Common myeloid progenitor, CD34-positive (primary cell): ENCODE measurements at places on chromosomes 16 and 17.

- no peak for DNase-seq
Measured at GRCh38 chr16:79263425-79263824, 337.1 kb downstream of the MAF start.

- no peak for DNase-seq
Measured at GRCh38 chr17:57068222-57068658, 16.8 kb upstream of the AKAP1 start.

DNA sequence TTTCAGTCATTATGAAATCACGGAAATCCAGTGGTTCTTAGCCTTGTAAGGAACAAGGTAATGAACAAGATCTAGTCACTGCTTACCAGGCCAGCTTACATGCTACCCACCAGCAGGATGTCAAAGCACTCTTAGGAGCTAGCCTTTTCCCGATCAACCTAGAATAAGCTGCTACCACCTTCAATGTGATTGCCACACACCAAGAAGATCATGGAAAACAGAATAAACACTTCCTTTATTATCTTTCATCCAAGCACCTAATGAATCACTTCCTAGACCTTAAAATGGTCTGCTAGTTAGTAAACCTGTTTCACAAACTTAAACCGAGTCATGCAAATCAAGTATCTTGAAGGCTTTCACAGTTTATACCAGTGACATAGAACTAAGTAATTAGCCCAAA, 5.0 kb downstream of the BBS2 start:
- no peak for DNase-seq

DNA sequence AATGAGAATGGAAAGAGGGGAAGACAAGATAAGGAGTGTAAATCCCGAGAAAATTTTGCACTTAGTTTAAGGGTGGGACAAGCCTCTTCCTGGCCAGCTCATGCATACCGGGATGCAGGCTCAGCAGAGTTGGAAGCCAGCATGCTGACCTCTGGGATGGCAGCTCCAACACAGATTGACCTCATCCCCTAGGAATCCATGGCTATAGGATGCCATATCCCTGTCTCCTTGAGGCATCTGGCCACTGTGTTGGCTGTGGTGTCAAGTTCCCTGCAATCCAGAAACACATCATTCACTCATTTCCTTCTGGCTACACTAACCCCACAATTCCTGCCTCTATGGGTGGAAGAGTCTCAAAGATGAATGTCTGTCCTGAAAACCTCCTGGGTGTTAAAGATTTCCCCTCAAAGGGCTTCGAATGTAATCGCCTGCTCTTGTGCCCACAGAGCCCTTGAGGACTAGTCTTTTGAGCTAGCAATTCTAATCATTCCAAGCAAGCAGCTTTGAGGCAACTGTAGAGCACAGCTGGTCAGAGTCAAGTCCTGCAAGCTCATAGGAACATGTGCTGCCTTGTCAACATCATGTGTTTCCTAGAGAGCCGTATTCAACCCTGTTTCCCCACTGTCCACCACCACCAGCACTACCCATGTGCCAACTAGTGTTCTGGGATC, 141.4 kb downstream of the PMP22 start:
- DNase-seq, result no peak

DNA sequence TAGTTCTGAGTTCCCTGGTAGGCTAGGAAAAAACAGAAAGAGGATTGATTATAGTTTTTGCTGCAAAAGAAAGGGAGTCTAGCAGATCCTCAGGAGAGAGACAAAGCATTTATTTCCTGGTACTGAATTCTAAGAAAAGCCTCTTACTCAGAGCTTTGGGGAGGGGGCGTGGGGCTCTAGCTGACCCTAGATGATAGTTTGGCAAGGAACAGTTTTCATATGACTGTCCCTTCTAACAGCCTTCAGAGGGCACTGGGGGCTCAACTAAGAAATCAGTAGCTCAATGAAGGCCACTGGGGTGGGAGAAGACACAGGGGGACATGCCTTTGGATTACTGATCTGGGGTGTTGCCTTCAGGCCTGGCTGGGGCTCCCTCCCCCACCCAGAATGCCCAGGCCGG, 4.0 kb downstream of the CA7 start:
- DNase-seq, result no peak

DNA sequence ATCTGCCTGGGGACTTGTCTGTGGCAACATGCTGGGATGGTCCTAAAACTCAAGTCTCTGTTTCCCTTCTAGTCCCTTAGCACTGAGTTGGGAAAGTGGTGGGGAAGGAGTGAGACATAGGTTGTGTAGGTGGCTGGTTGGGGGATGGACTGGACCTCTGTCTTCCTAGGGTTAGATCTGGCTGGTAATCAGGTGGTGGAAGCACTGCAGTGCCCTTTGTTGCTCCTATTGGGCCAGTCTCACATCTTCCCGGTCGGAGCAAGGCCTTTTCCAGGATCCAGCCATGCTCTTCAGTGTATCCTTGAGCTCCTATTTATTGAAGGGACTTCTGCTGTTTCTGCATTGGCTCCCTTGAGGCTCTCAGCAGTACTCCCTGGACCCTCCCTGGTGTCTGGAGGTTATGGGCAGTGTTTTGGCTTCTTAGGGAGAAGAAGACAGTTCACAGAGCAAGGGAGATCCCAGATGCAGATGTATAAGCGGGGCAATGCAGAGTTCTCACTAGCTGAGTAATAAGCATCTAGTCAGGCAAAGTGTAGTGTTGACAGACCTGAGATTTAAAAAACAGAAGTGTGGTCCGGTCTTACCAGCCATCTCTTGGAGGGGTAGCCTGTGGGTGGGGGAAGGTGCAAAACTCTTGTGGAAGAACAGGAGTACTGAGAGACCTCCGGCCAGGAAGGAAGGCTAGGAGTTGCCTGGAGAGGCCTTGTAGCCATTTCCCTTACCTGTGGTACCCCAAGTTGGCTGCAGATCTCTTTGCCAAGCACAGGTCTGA, 1.3 kb upstream of the NUTF2 start:
- no peak for DNase-seq

DNA sequence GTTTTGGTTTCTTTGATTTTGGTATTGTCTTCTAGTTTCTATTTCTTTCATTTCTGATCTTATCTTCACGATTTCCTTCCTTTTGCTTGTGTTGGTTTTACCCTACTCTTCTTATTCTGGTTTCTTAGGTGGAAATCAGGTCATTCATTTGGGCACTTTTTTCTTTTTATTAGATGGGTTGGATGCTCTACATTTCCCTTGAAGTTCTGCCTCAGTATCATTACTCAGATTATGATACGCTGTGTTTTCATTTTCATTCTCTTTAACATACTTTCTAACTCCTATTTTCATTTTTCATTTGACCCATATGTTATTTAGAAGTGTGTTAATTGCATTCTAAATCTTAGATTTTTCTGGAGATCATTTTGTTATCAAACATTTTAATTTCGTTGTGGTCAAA, 108.6 kb downstream of the IRF8 start:
- DNase-seq, result no peak

DNA sequence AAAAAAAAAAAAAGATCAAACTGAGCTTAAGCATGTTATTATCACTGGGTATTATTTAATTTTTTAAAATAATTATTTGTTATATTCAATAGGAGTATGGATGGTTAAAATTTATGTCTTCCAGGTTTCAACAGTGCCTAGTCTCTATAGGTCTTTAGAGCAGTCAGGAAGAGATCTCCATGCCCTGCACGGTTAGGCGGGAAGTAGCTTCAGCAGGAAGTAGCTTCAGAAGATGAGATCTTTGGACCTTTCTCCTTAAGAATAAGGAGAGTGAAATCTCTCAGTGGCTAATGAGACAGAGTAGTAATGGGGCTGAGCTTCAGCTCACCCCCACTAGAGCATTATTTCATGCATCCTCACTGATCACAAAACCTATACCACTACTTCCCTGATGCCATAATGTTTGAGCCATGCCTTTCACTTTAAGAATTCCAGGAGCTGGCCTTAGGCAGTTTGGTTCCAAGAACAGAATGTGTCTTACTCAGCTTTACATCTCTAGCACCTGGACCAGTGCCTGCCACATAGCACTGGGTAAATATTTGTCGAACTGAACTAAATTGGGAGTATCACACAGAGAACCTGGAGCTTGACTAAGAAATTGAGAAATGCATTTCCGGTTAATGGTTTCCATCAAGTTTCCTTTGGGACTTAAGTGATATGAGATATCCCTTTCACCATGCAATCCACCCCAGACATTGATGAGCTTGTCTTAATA, 43.5 kb downstream of the SCPEP1 start:
- DNase-seq, result no peak

DNA sequence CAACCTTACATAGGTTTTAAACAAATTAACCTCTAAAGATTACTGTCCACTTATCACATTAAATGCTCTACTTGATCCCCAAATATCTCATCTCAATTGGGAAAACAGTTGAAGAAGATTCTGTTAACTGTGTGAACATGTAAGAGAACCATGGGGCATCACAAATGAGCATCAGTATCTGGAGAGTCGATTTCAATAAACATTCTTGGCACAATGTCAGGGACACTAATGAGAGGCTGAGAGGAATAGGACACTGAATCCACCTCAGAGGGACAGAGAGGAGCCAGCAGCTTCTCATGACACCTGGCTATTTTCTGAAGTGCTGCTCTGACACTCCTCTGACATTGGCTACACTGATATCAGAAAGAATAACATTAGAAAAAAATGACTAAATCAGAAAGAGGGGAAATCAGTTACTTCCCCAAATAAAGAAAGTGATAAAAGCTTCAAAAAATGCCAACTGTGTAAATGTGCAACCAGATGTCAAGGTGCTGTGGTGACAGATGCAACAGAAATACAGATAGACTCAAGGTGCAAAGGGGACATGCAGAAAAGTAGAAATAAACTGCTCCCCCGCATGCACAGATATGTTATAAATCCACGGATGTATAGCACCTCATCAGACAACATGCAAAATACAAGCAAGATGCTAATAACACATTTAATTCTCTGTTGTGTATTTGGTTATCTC, 67.4 kb downstream of the SNX11 start:
- DNase-seq, result no peak

GRCh38 chr17:64983708-64984107, 64.4 kb upstream of the LRRC37A3 start:
- no peak for DNase-seq

DNA sequence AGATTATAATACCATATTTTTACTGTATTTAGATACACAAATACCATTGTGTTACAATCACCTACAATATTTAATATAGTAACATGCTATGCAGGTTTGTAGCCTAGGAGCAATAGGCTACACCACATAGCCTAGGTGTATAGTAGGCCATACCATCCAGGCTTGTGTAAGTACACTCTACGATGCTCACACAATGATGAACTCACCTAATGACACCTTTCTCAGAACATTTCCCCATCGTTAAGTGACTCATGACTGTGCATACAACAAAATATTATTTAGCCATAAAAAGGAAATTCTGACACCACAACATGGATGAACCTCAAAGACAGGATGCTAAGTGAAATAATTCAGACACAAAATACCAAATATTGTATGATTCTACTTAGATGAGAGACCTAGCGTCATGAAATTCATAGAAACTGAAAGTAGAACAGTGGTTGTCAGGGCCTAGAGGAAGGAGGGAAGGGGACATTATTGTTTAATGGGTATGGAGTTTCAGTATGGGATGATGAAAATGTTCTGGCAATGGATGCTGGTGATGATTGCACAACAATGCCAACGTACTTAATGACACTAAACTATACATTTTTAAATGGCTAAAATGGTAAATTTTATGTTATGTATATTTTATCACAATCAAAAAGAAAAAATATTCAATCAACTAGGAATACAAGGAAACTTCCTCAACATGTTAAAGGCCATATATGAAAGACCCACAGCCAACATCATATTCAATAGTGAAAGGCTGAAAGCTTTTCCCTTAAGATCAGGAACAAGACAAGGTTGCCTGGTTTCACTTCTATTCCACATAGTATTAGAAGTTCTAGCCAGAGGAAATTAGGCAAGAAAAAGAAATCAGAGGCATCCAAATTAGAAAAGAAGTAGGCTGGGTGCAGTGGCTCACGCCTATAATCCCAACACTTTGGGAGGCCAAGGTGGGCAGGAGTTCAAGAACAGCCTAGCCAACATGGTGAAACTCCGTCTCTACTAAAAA, 5.9 kb upstream of the C16orf87 start:
- DNase-seq, result no peak
